ENCODE measurements at places on chromosomes 2 and 18. TPM values are rescaled to one million over a fixed set of nuclear protein-coding genes. Genes with fewer than 3 reads are reported as not detected.

DQX1 gene
- total RNA-seq, result 27.6 TPM

GRCh38 chr2:40192864-40193669 is 258.8 kb downstream of the SLC8A1 start:
- H3K4me1 ChIP-seq, result no peaks in the 10 kb centered on the region
- DNase-seq, result no peak
- no peaks in the 10 kb centered on the region for H3K27me3 ChIP-seq
- H3K4me3 ChIP-seq, result no peak overlapping the region

- no peak for DNase-seq
- no peaks in the 10 kb centered on the region for H3K4me1 ChIP-seq
- H3K27me3 ChIP-seq, result no peaks in the 10 kb centered on the region
- no peak overlapping the region for H3K27ac ChIP-seq
- H3K4me3 ChIP-seq, result no peak overlapping the region
- H3K36me3 ChIP-seq, result peaks cover 33% of the 10 kb centered on the region
Observed at GRCh38 chr2:99424371-99424770, 65.4 kb downstream of the REV1 start.

KCNG3 gene
- total RNA-seq, result 4.8 TPM

PLGLB1 gene
- 0.20 TPM for total RNA-seq

MRPS5 gene
- 102 TPM for total RNA-seq

DNA sequence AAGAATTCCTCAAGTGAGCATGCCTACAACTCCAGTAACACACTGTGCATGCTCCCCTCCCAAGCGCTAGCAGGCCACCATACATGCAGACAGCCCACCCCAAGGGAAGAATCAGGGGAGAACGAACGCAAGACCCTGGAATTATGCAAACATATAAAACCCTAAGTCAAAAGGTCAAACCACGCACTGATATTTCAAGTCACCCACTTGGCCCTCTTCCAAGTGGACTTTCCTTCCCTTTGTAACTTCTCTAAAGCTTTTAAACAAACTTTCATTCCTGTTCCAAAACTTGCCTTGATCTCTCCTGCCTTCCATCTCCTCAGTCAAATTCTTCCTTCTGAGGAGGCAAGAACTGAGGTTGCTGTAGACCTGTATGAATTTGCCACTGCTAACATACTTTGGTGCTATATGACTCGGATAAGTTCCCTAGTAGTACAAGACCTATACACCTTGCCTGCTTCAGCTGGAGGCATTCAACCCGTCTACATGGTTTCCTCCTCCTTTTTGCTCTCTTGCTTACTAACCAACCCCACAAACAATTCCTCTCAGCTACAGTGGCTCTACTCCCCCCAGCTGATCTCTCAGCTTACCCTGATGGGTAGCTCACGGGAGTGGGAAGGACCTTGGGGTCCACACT is 11.1 kb upstream of the RPIA start:
- DNase-seq, result peak; percentile 62
- H3K27me3 ChIP-seq, result no peaks in the 10 kb centered on the region
- H3K4me3 ChIP-seq, result peak overlapping the region; percentile 25
- no peaks in the 10 kb centered on the region for H3K36me3 ChIP-seq
- peaks cover 21% of the 10 kb centered on the region for H3K4me1 ChIP-seq
- H3K27ac ChIP-seq, result peak overlapping the region; percentile 41

DNA sequence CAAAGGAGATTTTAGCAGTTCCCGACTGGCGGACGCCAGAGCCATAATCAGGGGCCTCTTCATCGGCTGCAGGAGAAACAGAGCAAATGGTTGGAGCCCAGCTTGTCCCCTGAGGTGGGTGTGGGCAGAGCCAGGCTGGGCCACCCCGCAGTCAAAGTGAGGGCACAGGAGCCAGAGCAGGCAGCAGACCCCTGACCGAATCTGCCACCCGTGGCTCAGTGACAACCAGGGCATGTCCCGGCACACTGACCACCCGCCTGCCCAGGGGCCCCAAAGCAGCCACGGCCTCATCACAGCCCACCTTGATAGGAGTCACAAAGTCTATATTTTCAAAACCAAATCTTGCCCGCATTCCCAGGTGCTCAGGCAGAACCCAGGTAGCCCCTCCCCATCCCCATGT is 55.6 kb downstream of the AQP12A start:
- H3K4me1 ChIP-seq, result no peaks in the 10 kb centered on the region
- H3K27me3 ChIP-seq, result peaks cover 99% of the 10 kb centered on the region
- H3K27ac ChIP-seq, result no peak overlapping the region
- no peak overlapping the region for H3K4me3 ChIP-seq
- H3K36me3 ChIP-seq, result no peaks in the 10 kb centered on the region

DNA sequence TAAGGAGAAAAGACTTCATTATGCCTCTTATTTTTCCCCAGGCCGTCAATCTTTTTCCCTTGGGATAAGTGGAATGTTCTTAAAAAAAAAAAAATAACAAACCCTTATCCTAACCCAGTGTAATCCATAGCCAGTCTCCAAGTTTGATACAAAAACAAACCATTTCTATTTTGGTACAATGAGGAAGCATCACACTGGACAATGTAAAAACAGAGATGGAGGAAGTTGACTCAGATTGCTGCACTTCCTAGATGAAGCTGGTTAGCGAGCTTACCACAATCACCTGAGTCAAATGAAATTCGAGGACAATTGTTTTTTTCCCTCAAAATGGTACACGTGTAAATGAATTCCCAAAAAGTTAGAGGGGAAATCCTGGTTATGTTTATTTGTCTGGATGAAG is 259.7 kb downstream of the TCF4 start:
- H3K27ac ChIP-seq, result no peak overlapping the region
- H3K4me3 ChIP-seq, result no peak overlapping the region
- H3K27me3 ChIP-seq, result no peaks in the 10 kb centered on the region
- H3K4me1 ChIP-seq, result no peaks in the 10 kb centered on the region
- H3K36me3 ChIP-seq, result no peaks in the 10 kb centered on the region

KATNAL2 gene
- total RNA-seq, result not detected

GRCh38 chr18:56873441-56874140 is 222.4 kb downstream of the WDR7 start:
- H3K27me3 ChIP-seq, result no peaks in the 10 kb centered on the region
- H3K27ac ChIP-seq, result no peak overlapping the region
- H3K4me1 ChIP-seq, result no peaks in the 10 kb centered on the region
- no peaks in the 10 kb centered on the region for H3K36me3 ChIP-seq
- peak; percentile 28 for DNase-seq

DNA sequence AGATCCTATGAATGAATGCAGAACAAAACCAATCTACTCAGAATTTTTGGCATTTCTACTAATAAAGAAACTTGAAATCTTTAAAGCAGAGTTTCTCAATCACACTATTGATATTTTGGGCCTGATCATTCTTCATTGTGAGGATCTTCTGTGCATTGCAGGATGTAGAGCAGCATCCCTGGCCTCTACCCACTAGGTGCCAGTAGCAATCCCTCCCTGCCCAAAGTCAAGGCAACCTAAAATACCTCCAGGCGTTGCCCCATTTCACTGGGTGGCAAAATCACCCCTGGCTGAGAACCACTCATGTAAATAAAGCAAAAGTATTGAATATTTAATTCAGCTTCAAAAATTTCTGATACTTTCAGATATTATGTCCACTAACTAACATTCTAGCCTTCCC is 213.0 kb downstream of the SP3 start:
- no peaks in the 10 kb centered on the region for H3K36me3 ChIP-seq
- H3K27me3 ChIP-seq, result no peaks in the 10 kb centered on the region
- no peak overlapping the region for H3K27ac ChIP-seq
- peaks cover 8% of the 10 kb centered on the region for H3K4me1 ChIP-seq

DNA sequence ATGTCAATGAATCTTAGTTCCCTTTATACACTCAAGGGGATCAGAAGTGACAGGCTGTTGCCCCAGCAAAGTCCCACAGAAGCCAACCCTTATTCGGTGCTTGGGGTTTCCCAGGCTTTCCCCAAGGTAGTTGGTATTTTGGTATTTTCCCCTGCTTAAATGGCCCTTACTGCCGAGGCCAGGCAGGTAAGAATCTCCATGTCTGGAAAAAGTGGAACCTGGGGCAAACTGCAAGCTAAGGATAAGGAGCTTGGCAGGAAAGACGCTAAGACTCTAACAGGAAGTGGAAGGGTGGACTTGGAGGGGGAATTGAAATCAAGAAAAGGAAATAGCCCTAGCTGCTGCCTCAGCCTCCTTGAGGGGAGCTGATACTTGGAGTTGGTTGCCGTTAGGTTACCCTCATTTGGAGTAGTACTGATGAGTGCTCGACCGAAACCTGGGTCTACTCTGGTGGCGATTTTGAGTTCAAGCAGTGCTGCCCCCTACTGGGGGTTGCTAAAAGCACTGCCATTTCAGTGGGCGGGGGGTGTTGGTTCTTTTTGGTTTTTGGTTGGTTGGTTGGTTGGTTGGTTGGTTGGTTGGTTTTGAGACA is 3.3 kb upstream of the GPBAR1 start:
- peaks cover 11% of the 10 kb centered on the region for H3K36me3 ChIP-seq
- peaks cover 29% of the 10 kb centered on the region for H3K4me1 ChIP-seq
- H3K27ac ChIP-seq, result no peak overlapping the region
- no peak overlapping the region for H3K4me3 ChIP-seq

DNA sequence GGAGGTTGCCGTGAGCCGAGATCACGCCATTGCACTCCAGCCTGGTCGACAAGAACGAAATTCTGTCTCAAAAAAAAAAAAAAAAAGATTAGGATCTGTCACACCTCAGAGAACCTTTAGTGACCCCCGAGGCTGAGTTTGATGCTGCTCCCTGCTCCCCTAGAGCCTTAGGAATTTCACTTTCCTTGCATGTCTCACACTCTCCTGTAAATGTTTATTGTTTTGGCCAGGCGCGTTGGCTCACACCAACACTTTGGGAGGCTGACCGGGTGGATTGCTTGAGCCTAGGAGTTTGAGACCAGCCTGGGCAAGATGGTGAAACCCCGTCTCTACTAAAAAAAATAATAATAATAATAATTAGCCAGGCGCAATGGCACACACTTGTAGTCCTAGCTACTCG is 31.5 kb downstream of the SRSF7 start:
- H3K36me3 ChIP-seq, result peaks cover 7% of the 10 kb centered on the region
- no peaks in the 10 kb centered on the region for H3K27me3 ChIP-seq
- no peak overlapping the region for H3K4me3 ChIP-seq
- peaks cover 16% of the 10 kb centered on the region for H3K4me1 ChIP-seq

DNA sequence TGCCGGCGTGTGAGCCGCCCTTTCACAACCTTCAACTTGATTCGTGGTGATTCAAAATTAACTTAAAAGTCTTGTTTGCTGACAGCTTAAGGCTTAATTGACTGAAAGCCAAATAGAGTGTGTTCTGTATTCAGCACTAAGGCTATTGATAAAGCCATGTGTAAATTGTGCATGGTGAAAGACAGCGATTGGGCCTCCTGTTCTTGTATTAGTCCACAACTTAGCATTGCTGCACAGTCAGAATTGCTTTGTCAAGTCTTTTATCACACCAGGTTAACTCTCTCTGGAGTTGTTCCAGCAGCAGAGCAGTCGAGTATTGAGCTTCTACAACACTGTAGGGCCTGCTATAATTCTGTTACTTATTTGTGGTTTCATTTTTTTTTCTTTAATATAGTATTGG is 210.1 kb downstream of the WDR7 start:
- no peaks in the 10 kb centered on the region for H3K27me3 ChIP-seq
- no peaks in the 10 kb centered on the region for H3K36me3 ChIP-seq
- H3K27ac ChIP-seq, result no peak overlapping the region
- H3K4me1 ChIP-seq, result no peaks in the 10 kb centered on the region

DNA sequence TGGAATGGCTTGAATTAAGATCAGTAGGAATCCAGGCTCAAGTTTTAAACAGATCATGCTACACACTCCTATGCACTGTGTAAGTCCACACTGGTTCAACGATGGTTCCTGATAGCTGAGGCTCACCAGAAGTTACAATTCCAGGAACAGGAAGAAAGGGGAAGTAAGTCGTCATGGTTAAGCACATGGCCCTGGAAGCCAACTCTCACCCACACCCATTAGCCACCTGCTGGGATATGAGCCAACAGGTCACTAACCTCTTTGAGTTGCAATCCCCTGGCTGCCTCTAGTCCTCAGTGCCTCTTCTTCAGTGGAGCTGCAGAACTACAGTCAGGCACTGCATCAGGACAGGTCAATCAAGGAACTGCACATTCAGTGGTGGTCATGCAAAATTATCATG is 133.5 kb downstream of the TMEM182 start:
- H3K27ac ChIP-seq, result no peak overlapping the region
- H3K27me3 ChIP-seq, result peaks cover 16% of the 10 kb centered on the region
- no peaks in the 10 kb centered on the region for H3K36me3 ChIP-seq
- no peaks in the 10 kb centered on the region for H3K4me1 ChIP-seq
- no peak for DNase-seq

DNA sequence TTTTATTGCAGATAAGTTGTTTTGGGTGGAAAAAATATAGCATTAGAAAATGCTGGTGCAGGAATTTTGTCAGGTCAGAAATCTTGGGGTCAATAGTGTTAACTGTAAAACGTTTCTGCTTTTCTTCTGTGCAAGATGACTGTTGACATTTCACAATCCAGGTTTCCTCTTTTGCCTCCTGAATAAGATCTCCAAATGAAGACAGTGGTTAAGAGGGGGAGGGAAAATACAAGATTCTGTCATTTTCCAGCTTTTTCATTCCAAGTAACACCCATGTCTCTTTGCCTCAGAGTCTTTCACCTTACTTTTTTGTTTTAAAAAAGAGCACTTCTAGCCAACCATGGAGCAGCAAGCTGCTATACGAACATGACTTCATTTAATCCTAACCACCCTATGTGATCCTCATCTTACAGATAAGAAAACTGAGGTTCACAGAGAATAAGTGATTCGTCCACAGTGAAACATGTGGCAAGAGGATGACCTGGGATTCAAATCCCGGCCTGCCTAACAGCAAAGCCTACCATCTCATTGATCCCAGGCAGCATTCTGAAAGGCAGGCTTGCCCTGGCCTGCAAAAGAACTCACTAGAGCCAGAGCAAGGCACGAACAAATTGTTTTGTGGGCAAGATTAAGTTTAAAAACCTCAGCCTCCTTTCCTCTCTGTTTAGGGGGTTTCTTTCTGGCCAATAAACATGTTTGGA is 3.0 kb downstream of the PLEK start:
- no peak overlapping the region for H3K4me3 ChIP-seq
- no peaks in the 10 kb centered on the region for H3K36me3 ChIP-seq
- no peak for DNase-seq
- H3K4me1 ChIP-seq, result no peaks in the 10 kb centered on the region
- no peak overlapping the region for H3K27ac ChIP-seq

GRCh38 chr2:65349863-65350262 is 82.5 kb downstream of the SPRED2 start:
- H3K36me3 ChIP-seq, result peaks cover 15% of the 10 kb centered on the region
- H3K27ac ChIP-seq, result no peak overlapping the region
- no peak overlapping the region for H3K4me3 ChIP-seq
- H3K27me3 ChIP-seq, result no peaks in the 10 kb centered on the region
- peaks cover 53% of the 10 kb centered on the region for H3K4me1 ChIP-seq

MC2R gene
- not detected for total RNA-seq

DSG1 gene
- not detected for total RNA-seq

CBLN2 gene
- not detected for total RNA-seq

GRCh38 chr2:238843476-238843875 is 4.4 kb upstream of the TWIST2 start:
- H3K4me1 ChIP-seq, result no peaks in the 10 kb centered on the region
- H3K27ac ChIP-seq, result no peak overlapping the region
- no peak overlapping the region for H3K4me3 ChIP-seq
- peaks cover 48% of the 10 kb centered on the region for H3K27me3 ChIP-seq
- no peaks in the 10 kb centered on the region for H3K36me3 ChIP-seq
- DNase-seq, result no peak

- no peak for DNase-seq
- no peaks in the 10 kb centered on the region for H3K4me1 ChIP-seq
- no peaks in the 10 kb centered on the region for H3K27me3 ChIP-seq
Observed at GRCh38 chr2:142321706-142322280, 191.0 kb upstream of the LRP1B start.

- no peak overlapping the region for H3K27ac ChIP-seq
- H3K36me3 ChIP-seq, result no peaks in the 10 kb centered on the region
- H3K4me3 ChIP-seq, result no peak overlapping the region
- H3K27me3 ChIP-seq, result no peaks in the 10 kb centered on the region
- DNase-seq, result no peak
Observed at GRCh38 chr18:57839942-57840381, 36.8 kb upstream of the ATP8B1 start.

ACOXL gene
- total RNA-seq, result not detected

Data from HepG2 (cell line).